HL-60 (cell line): ENCODE measurements at places on chromosomes 2 and 18.

- DNase-seq, result peak; percentile 18
These were observed 11.8 kb upstream of the GPR17 start for GRCh38 chr2:127634066-127634617.

DNA sequence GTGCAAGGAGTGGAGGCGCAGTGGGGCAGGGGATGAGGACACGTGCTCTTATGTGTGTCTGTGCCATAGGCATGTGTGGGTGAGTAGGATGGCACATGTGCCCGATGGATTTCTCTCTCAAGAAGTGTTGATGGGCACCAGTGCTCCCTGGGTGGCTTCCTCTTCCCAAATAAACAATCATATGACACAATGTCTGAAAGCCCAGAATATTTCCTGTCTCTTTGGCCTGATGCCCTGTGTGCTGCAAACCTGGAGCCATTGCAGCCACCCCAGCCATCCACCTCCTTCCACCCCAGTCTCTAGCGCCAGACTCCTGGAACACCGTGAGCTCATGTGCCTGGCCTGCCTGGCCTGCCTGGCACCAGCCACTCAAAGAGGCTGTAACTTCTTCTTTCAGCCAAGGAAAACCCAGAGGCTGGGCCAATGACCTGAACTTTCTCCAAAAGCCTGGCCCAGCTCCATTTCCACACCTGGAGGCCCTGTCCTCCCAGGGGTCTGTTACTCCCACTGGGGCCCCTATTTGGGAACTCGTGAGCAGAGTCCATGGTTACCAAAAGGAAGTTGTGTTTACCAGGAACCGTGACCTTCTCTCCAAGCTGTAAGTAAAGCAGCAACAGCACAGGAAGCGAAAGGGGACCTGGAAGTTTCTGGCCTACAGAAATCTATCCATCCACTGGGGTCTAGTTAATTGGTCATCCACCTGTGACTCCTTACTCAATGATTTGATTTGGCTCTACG lies 9.5 kb upstream of the ZBTB7C start:
- no peak for DNase-seq

DNA sequence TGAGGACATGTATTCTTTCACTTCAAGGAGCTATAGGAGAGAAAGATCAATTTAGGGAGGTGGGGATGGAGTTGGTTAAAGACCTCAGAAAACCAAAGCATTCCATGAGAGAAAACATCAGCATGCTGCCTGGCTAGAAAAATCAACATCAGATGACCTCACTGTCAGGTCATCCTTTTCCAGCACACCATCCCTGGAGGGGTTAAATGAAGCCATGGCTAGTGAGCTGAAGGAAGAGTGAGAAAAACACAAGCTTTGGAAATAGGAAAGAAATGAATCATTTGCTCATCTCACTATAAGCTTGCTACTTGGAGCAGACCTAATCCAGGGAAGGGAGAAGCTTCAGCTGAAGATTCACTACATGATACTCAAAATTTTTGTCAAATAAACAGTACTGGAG lies 109.5 kb upstream of the ITGB6 start:
- no peak for DNase-seq

DNA sequence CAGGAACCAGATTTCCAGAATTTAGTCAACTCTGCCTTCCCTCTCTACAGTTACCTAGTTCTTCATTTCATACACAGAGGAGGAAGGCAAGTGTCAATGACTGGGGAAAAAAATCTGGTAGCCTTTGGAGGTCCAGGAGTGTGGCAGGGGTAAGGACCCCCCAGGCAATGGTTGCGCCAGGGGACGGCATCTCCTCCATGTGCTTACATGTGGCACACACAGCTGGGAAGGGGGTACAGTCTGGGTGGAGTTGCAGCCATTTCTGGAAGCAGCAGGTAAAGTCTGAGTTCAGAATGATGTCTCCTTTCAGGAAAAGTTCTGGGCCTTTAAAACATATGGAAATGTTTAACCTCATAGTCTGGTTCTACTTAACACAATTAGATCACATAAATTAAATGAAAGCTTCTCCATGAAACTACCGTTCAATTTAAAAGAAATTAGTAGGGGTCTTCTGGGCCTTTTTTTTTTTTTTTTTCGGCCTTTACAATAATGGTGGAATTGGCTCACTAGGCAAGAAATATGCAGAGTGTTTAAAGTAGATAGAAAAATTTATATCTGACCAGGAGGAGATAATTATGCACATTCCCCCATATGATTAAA lies 153.6 kb upstream of the EPC2 start:
- no peak for DNase-seq

DNA sequence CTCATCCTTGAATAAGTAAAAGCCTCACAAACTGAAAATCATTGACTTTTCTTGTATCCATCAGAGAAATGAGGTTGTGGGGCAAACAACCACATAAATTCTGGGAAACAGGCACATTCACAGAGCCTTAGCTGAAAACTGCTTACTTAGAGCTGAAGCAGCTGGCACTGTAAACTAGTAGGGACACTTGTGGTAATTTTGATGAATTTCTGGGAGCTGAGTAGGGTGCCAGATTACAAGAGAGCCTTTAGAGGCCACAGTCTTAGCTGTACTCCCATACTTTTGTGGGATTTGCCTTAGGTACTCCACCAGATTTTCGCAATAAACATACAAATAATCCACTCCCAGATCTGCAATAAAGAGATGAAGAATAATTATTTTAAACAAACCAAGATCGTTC lies 315.2 kb downstream of the TMX3 start:
- DNase-seq, result no peak

DNA sequence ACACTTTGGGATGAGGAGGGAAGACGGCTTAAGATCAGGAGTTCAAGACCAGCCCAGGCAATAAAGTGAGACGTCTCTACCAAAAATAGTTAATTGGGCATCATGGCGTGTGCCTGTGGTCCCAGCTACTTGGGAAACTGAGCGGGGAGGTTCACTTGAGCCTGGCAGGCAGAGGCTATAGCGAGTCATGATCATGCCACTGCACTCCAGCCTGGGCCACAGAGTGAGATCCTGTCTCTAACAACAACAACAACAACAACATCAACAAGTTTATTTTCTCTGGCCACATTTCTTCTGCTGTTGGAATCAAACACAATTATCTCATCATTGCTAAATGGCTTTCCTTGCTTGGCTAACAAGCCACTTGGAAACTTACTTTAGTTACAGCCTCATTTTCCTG lies 13.4 kb downstream of the NIFK start:
- DNase-seq, result no peak

DNA sequence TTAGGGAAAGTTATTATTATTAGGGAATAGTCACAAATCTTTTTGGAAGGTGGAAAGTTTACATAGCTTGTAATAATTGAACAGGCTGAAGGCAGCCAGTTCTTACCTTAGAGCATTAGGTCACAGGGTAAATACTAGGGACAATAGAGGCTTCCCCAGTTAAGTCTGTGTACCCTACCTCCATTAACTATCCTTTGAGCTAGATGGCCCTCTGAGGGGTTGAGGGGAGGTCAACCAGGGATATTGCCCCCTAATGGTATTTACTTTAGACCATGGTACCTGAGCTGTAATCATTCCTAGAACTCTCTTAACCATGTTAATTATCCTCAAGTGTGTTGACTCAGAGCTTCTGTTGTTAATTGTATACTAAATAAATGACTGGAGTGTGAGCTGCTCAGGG lies 120.5 kb upstream of the SCN7A start:
- DNase-seq, result no peak
